ENCODE measurements at places on chromosomes 2 and 18. TPM values are rescaled to one million over a fixed set of nuclear protein-coding genes. Genes with fewer than 3 reads are reported as not detected.
A peak's percentile ranks its signal among the peaks of the same experiment; 100 is the strongest.

DNA sequence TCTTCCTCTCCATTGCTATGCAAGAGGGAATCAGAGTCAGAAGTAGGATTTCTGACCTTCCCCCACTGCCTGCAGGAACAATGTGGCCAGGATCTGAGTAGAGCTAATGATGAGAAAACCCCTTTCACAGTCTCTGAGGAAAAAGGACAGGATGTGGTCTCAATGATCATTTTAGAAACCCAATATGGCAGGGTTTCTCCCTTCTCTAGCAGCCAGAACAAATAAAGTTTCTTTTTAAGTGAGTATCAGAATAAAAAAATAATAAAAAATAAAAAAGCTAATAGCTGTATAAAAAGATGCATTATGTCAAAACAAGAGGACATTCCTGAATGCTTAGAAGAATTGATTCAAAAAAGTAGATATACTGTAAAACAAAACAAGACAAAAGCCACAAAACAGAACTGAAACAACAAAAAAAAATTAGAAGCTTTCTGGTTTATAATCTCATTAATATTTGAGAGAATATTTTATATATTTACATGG is 1124.9 kb upstream of the ZEB2 start:
- H3K27ac ChIP-seq: no peak overlapping the region
- no peak overlapping the region for H3K4me3 ChIP-seq
- no peak for DNase-seq
- no peaks in the 10 kb centered on the region for H3K4me1 ChIP-seq
- H3K36me3 ChIP-seq: no peaks in the 10 kb centered on the region

- H3K27ac ChIP-seq: no peak overlapping the region
- no peak overlapping the region for H3K4me3 ChIP-seq
- H3K4me1 ChIP-seq: no peaks in the 10 kb centered on the region
- H3K27me3 ChIP-seq: no peaks in the 10 kb centered on the region
- no peak for DNase-seq
Measured at GRCh38 chr2:144224472-144224871, 295.4 kb downstream of the ZEB2 start.

Gene CCDC150
- 4.6 TPM for total RNA-seq

GRCh38 chr2:48567671-48568070 is 37.7 kb downstream of the STON1 start:
- H3K36me3 ChIP-seq: no peaks in the 10 kb centered on the region
- H3K27me3 ChIP-seq: no peaks in the 10 kb centered on the region
- H3K4me3 ChIP-seq: no peak overlapping the region
- peak overlapping the region; percentile 36 for H3K27ac ChIP-seq

DNA sequence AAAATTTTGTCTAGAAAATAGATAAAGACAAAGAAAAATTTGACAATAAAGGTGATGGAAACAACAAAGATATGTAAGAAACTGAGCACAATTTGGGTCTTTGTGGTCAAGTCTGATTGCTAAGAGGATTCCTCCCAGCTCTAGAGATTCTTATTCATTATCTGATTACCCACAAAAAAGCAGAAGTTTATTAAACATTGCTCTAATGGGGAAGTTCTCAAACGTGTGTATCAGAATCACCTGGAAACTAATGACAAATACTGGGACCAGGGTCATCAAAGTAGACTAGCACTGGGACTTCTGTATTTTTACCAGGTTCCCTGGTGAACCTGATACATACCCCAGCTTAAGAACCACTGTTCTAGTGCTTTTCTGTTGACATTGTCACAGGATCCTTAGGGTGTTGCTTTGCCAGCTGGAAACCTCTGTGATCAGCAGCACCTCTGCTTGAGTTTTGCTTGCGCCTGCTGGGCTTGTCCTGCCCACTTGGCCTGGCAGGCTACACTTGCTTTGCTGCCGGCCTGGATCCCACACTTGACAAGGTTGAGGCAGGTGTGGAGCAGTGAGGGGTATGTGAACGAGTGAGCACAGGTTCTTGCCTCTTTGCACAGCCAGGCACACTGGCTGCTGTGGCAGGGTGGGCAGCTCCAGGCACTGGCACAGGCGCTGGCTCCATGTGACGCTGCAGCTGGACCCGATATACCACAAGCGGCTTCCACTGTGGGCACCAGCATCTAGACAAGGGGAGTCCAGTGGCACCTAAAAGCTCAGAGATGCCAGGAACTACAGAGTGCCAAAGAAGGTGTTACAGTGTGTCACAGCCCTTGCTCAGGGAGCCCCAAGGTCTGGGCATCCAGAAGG is 6.2 kb upstream of the GORASP2 start:
- no peak overlapping the region for H3K4me3 ChIP-seq
- no peaks in the 10 kb centered on the region for H3K4me1 ChIP-seq
- H3K36me3 ChIP-seq: no peaks in the 10 kb centered on the region
- no peak for DNase-seq

- H3K27me3 ChIP-seq: peaks cover 26% of the 10 kb centered on the region
- peaks cover 6% of the 10 kb centered on the region for H3K4me1 ChIP-seq
- no peak overlapping the region for H3K4me3 ChIP-seq
- H3K36me3 ChIP-seq: no peaks in the 10 kb centered on the region
- H3K27ac ChIP-seq: no peak overlapping the region
Measured at GRCh38 chr18:79556829-79557585, 122.6 kb upstream of the CTDP1 start.

- H3K4me1 ChIP-seq: peaks cover 78% of the 10 kb centered on the region
- H3K4me3 ChIP-seq: no peak overlapping the region
- peak; percentile 3 for DNase-seq
- no peaks in the 10 kb centered on the region for H3K36me3 ChIP-seq
- peak overlapping the region; percentile 13 for H3K27ac ChIP-seq
Measured at GRCh38 chr2:43104763-43105162, 121.6 kb downstream of the ZFP36L2 start.

- DNase-seq: no peak
- H3K4me1 ChIP-seq: peaks cover 38% of the 10 kb centered on the region
- no peak overlapping the region for H3K4me3 ChIP-seq
- H3K27me3 ChIP-seq: no peaks in the 10 kb centered on the region
- peaks cover 2% of the 10 kb centered on the region for H3K36me3 ChIP-seq
- H3K27ac ChIP-seq: no peak overlapping the region
Measured at GRCh38 chr2:105809723-105810122, 65.0 kb downstream of the NCK2 start.

Gene TCF7L1
- total RNA-seq: 5.1 TPM

Gene PPP1R1C
- total RNA-seq: 0.40 TPM

GRCh38 chr2:194587739-194588270 is 1069.2 kb upstream of the SLC39A10 start:
- peak; percentile 6 for DNase-seq
- H3K36me3 ChIP-seq: no peaks in the 10 kb centered on the region
- no peak overlapping the region for H3K27ac ChIP-seq
- no peaks in the 10 kb centered on the region for H3K27me3 ChIP-seq
- H3K4me1 ChIP-seq: no peaks in the 10 kb centered on the region

DNA sequence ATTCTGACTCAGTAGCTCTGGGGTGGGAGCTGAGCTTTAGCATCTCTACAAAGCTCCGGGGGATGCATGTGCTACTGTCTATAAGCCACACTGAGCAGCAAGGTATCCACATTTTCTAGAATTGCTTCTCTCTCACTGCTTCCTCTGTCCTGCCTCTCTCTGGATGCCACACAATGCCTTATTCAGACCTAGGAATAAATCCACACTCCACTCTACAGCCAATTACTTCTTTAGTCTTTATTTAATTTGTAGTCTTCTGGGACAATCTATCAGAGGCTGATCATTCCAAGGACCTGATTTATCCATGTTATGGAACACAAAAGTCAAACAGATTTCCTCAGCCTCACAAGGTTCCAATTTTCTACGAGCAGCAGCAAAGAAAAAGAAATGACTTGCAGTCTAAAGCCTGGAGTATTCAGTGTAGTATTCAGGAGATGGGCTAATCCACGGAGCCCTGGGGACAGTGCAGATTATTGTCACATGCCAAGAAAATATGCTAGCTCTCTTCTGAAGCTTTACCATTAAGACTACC is 4.4 kb downstream of the BCL2 start:
- no peaks in the 10 kb centered on the region for H3K27me3 ChIP-seq
- H3K4me3 ChIP-seq: no peak overlapping the region
- no peak overlapping the region for H3K27ac ChIP-seq
- DNase-seq: peak; percentile 46

GRCh38 chr2:86176597-86176996 is 18.7 kb downstream of the IMMT start:
- H3K4me1 ChIP-seq: no peaks in the 10 kb centered on the region
- H3K4me3 ChIP-seq: no peak overlapping the region
- no peak overlapping the region for H3K27ac ChIP-seq
- H3K36me3 ChIP-seq: peaks cover 28% of the 10 kb centered on the region

DNA sequence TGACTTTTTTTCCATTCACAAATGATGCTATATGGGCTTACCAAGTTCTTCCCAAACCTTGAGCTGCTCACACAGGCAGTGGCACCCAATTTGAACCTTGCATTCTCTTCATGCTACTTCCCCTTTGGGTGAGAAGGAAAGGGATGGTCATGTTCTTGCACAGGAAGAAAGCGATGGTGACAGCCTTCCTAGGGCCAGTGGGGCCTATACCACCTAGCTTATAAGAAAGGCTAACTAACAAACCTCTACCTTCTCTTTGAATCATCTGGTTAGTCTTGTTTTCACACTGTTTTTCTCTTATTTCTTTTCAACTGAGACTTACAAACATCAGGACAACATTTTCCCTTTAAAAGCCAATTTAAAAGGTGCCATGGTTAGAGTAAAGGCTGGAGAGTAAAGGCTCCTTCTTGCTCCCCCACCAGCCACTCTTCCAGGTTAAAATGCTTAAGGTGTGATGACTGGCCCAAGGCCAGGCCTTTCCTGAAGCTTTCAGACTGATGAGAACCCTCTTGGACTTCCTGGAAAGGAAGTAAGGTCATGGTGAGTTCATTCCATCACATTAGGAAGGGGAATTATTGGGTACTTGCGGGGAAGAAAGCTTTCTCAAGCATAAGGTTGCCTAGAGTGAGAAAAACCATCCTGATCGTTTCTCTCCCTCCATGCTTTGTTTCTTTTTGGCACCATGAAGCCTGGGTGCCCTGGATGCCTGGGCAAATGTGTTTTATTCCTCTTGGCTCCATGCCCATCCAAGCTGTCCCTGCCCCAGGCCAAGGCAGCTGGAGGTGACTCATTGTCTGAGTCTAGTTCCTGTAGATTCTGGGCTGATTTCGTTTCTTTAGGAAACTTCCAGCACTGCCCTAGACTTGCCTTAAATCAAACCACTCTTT is 41.4 kb upstream of the ITGB6 start:
- DNase-seq: peak; percentile 60
- peak overlapping the region; percentile 79 for H3K27ac ChIP-seq
- H3K27me3 ChIP-seq: no peaks in the 10 kb centered on the region
- H3K4me1 ChIP-seq: peaks cover 35% of the 10 kb centered on the region
- H3K36me3 ChIP-seq: no peaks in the 10 kb centered on the region

- no peaks in the 10 kb centered on the region for H3K27me3 ChIP-seq
- H3K4me1 ChIP-seq: peaks cover 78% of the 10 kb centered on the region
- H3K27ac ChIP-seq: peak overlapping the region; percentile 86
- H3K36me3 ChIP-seq: peaks cover 21% of the 10 kb centered on the region
Measured at GRCh38 chr2:47043142-47043890, 111.8 kb downstream of the STPG4 start.

Gene MARS2
- 2.4 TPM for total RNA-seq

DNA sequence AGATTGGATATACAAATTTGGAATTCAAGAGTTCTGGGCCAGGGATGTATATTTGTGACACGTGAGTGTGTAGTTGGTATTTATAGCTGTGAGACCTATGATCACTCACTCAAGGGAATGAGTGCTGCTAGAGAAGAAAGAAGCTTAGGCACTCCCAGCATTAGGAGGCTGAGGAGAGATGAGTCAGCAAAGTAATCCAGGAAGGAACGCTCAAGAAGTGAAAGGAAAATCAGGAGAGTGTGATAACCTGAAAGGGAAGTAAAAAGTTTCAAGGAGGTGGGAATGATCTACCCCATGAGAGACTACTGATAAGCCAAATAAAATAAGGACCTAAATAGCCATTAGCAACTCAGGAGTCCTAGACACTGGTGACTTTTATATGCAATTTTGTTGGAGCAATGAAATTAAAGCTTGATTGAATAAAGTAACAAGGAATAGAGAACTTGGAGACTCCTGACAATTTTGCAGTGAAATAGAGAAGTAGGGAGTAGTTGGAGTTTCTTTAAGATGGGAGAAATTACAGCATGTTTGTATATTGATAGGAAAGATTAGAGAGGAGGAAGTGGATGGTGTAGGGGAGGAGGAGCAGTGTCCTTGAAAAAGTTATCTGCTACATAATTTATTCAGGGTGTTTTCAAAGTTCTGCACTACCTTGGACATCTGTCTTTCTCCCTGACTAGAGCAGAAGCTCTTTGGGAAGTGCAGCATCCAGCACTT is 89.9 kb downstream of the UBE2E3 start:
- no peaks in the 10 kb centered on the region for H3K27me3 ChIP-seq
- no peak overlapping the region for H3K27ac ChIP-seq
- H3K36me3 ChIP-seq: no peaks in the 10 kb centered on the region
- H3K4me3 ChIP-seq: no peak overlapping the region

- H3K36me3 ChIP-seq: no peaks in the 10 kb centered on the region
- H3K4me3 ChIP-seq: no peak overlapping the region
- H3K27me3 ChIP-seq: no peaks in the 10 kb centered on the region
- peaks cover 3% of the 10 kb centered on the region for H3K4me1 ChIP-seq
- no peak for DNase-seq
- H3K27ac ChIP-seq: no peak overlapping the region
Measured at GRCh38 chr18:7729868-7730267, 162.8 kb downstream of the PTPRM start.

GRCh38 chr18:76231402-76231801 is 263.6 kb downstream of the ZNF516 start:
- no peak for DNase-seq
- H3K4me3 ChIP-seq: no peak overlapping the region
- no peaks in the 10 kb centered on the region for H3K36me3 ChIP-seq
- no peak overlapping the region for H3K27ac ChIP-seq
- H3K27me3 ChIP-seq: no peaks in the 10 kb centered on the region

DNA sequence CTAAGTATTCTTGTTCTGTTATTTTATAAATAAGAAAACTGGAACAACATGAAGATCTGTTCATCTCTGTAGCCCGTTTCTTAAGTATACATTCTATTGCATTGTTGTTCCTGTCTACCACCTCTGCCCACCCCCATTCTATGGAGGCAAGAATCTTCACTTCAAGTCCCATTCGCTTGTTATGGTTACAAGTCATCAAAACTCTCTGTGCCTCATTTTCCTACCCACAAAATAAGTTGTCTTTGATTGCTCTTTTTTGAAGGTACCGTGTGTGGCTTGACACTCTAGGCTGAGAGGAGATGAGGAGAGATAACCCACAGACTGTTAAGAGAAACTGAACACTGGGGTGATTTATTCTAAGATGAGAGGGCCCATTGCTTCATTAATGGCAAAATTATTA is 2.9 kb upstream of the EVA1A start:
- no peaks in the 10 kb centered on the region for H3K36me3 ChIP-seq
- peaks cover 11% of the 10 kb centered on the region for H3K4me1 ChIP-seq
- no peak overlapping the region for H3K27ac ChIP-seq
- no peak overlapping the region for H3K4me3 ChIP-seq

Gene STPG4
- total RNA-seq: 0.22 TPM

GRCh38 chr18:79928563-79928960 is 22.9 kb downstream of the SLC66A2 start:
- H3K27me3 ChIP-seq: no peaks in the 10 kb centered on the region
- peaks cover 45% of the 10 kb centered on the region for H3K4me1 ChIP-seq
- H3K27ac ChIP-seq: peak overlapping the region; percentile 47
- no peak overlapping the region for H3K4me3 ChIP-seq
- DNase-seq: no peak

Gene PKP4
- total RNA-seq: 25.0 TPM

GRCh38 chr2:8740136-8740535 is 58.3 kb downstream of the ID2 start:
- no peak for DNase-seq
- peaks cover 12% of the 10 kb centered on the region for H3K36me3 ChIP-seq
- H3K27me3 ChIP-seq: no peaks in the 10 kb centered on the region
- H3K4me3 ChIP-seq: no peak overlapping the region

Measured in muscle of leg (tissue), 16 donors.